ENCODE measurements at places on chromosomes 4 and X. TPM values are rescaled to one million over a fixed set of nuclear protein-coding genes. Genes with fewer than 3 reads are reported as not detected.

GRCh38 chr4:140982613-140983340 lies 150.5 kb downstream of the RNF150 start:
- DNase-seq = peak; percentile 50

REPS2 gene
- 42.6 TPM for total RNA-seq

AP1S2 gene
- total RNA-seq = 16.9 TPM

GRCh38 chr4:140756319-140757231 lies at the start of gene TBC1D9:
TSS of gene TBC1D9 (minus strand) at chr4:140756385. CDS start at chr4:140756045, 340 bp downstream.
- DNase-seq = peak; percentile 84

GRCh38 chr4:5470318-5471198 lies 237.8 kb downstream of the EVC2 start:
- DNase-seq = no peak

GRCh38 chr4:144582975-144583374 lies 63.0 kb upstream of the HHIP start:
- DNase-seq = no peak

GRCh38 chrX:152850465-152850864 lies 19.6 kb downstream of the NSDHL start:
- DNase-seq = no peak

- DNase-seq = no peak
Measured at GRCh38 chrX:41491267-41492004, 44.3 kb downstream of the NYX start.

DNA sequence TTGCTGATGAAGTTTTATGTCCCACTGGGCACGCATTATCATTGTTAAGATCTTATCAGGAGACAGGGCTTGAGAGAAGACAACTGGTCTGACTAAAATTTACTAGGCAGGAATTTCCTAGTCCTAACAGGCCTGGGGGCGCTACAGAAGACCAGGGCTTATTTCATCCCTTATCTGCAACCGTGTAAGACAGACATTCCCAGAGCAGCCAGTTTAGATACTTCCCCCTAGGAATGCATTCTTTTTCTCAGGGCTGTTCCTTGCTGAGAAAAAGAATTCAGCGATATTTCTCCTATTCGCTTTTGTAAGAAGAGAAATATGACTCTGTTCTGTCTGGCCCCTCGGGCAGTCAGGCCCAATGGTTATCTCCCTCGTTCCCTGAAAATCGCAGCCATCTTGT lies 93.8 kb downstream of the TLL1 start:
- DNase-seq = no peak

PHOX2B gene
- total RNA-seq = 10.3 TPM

F9 gene
- not detected for total RNA-seq

DNA sequence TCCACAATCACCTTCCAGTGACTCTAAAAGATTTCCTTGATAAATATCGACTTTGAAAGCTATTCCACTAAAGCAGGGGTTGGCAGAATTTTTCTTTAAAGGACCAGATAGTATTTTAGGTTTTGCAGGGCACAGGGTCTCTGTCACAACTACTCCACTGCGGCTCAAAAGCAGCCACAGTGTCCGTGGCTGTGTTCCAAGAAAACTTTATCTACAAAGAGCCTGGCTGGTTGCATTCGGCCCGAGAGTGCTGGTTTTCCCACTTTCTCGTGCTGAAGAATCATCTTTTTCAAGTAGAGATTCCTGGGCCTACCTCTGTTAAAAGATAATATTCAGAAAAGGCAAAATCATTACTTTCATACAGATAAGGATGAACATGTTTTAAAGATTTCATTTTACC lies 55.6 kb downstream of the TSPAN7 start:
- no peak for DNase-seq

DNA sequence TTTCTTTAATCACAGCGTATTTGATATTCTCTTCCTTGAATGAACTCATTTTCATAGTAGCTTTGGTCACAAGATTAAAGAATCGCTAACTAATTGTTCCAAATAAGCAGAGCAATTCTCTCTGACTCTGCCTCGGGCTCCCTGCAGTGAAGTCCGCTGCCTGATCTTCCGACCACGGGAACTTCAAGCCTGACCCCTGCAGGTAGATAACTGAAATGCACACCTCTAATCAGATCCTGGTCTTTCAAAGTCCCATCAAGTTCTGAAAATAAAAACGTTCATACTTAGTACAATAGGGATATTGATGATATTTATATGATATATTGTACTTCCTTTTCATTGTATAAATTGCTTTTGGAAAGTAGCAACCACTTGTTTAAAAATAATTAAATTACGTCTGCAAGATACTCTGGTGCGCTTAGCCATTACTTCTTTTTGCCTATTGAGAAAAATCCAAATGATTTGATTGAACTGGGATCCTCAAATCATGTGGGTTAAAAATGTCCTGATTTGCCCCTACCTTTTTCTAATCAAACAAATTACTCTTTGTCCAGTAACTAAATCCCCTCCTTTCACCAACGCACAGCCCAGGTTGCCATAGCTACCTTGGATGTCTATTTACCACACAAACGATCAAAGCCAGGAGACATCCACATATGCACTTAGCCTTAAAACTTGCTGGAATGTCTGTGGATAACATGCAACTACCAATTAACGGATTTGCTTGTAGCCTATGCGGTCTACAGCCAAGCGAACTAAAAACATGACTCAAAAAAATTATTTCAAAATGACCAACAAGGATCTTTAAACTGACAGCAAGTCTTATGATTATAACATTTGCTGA lies 4.2 kb downstream of the MID1 start:
- DNase-seq = peak; percentile 38

SAGE1 gene
- total RNA-seq = not detected

DNA sequence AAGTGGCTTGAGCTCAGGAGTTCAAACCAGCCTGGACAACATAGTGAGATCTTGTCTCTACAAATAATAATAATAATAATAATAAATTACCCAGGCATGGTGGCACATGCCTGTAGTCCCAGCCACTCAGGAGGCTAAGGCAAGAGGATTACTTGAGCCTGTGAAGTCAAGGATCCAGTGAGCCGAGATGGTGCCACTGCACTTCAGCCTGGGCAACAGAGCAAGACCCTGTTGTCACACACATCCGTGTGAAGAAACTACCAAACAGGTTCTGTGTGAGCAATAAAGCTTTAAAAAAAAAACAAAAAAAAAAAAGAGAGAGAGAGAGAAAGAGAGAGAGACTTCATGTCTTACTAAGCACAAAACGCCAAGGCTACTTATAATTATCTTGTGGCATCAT lies 42.5 kb downstream of the ANOS1 start:
- DNase-seq = no peak

- no peak for DNase-seq
Measured at GRCh38 chrX:148337873-148338272, 162.5 kb upstream of the AFF2 start.

DNA sequence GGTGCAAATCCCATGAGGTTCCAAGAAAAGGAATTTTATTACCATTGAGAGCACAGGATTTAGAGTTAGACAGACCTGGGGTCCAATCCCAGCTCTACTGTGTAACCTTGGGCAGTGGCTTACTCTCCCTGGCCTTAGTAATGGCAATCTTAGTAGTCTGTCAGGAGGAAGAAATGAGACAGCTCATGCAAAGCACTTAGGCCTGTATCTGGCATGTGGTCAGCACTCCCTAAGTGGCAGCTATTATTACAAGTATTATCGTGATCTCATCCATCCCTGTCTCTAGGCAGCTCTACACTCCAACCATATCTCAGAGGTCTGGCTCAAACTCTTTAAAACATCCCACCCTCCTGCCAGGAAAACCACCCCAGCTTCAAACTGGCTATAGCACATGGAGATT lies 129.6 kb upstream of the NALF2 start:
- DNase-seq = no peak

- DNase-seq = peak; percentile 21
Measured at GRCh38 chrX:3066555-3066954, 25.3 kb downstream of the ARSF start.

PF4V1 gene
- total RNA-seq = not detected

PPARGC1A gene
- 9.3 TPM for total RNA-seq

DNA sequence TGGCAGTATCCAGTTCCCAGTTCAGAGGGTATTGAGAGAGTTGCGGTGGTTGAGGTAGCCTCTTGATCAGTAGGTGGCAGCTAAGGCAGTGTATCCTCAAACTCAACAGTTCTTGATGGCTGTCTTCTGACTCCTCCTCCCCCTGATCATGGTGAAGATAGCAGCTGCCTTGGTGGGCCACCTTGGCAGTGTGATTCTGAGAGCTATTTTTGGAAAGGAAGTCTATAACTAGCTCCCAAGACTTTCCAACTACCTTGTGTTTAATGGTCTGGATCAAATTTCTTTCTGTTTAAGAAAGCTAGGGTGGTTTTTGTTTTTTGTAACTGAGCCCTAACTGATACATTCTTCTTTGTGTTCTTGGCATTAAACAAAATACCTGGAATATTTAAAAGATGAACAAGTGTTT lies 10.5 kb upstream of the TBC1D19 start:
- DNase-seq = no peak

DNA sequence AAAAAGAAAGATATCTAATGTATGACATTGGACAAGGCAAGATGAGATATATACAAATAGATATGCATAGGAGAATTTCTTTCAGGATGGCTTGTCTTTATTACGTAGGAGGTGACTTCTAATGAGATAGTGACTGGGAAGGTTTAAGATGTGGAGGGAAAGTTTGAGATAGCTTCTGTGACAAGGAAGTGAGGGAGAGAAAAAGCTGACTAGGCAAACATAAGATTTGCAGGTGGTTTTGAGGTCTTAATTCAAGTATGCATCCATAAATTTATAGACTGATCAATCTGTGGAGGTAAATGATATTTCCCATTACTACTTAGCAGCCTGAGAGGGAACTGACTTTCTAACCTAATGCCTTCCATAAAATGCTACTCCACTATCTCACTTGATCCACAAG lies 29.0 kb upstream of the MAGEB18 start:
- no peak for DNase-seq
